Thoracic aorta endothelial cell (primary cell): ENCODE measurements at places on chromosomes 7 and 10. TPM values are rescaled to one million over a fixed set of nuclear protein-coding genes. Genes with fewer than 3 reads are reported as not detected.

UNCX gene
- total RNA-seq = not detected in 2 replicates

CALN1 gene
- not detected in 2 replicates for total RNA-seq

OR2A1 gene
- total RNA-seq = 0.22 TPM in 1 of 2 replicates, not detected in the other

CCL24 gene
- 0.53 TPM in 1 of 2 replicates, not detected in the other for total RNA-seq

GDF2 gene
- total RNA-seq = not detected in 2 replicates

CNNM1 gene
- total RNA-seq = 0.14 TPM in 1 of 2 replicates, not detected in the other

TIMM23B gene
- 18.7 and 19.5 TPM in 2 replicates for total RNA-seq

SDK1 gene
- 0.50 and 1.7 TPM in 2 replicates for total RNA-seq

SEMA3E gene
- under 0.01 and 0.29 TPM in 2 replicates for total RNA-seq

FEZF1 gene
- not detected in 2 replicates for total RNA-seq

SUGCT gene
- total RNA-seq = 1.8 and 2.0 TPM in 2 replicates

AOAH gene
- not detected in 2 replicates for total RNA-seq

FOXI2 gene
- not detected in 2 replicates for total RNA-seq

GNB2 gene
- total RNA-seq = 79.8 and 94.3 TPM in 2 replicates

CHST3 gene
- total RNA-seq = 14.2 and 17.2 TPM in 2 replicates

SPDYE5 gene
- under 0.01 TPM in 1 of 2 replicates, not detected in the other for total RNA-seq

PTPRN2 gene
- total RNA-seq = 0.66 and 1.3 TPM in 2 replicates

SYT15B gene
- under 0.01 TPM in 2 replicates for total RNA-seq

GOLGA7B gene
- total RNA-seq = not detected in 2 replicates

TMEM213 gene
- not detected in 2 replicates for total RNA-seq

ANKRD16 gene
- total RNA-seq = 5.3 and 6.6 TPM in 2 replicates

ARMC10 gene
- total RNA-seq = 40.8 and 44.1 TPM in 2 replicates

HILPDA gene
- total RNA-seq = 12.2 and 12.7 TPM in 2 replicates

KAZALD1 gene
- 2.4 and 2.9 TPM in 2 replicates for total RNA-seq

TUBGCP2 gene
- total RNA-seq = 47.2 and 59.9 TPM in 2 replicates

ZNF727 gene
- 0.07 TPM in 1 of 2 replicates, not detected in the other for total RNA-seq

DKK1 gene
- 196 and 220 TPM in 2 replicates for total RNA-seq

MMP21 gene
- total RNA-seq = 0.13 TPM in 1 of 2 replicates, not detected in the other

IFT22 gene
- total RNA-seq = 21.2 and 21.5 TPM in 2 replicates

ACSM6 gene
- not detected in 2 replicates for total RNA-seq

TBXAS1 gene
- 12.0 and 15.6 TPM in 2 replicates for total RNA-seq

GPR26 gene
- total RNA-seq = not detected in 2 replicates

TMEM184A gene
- total RNA-seq = not detected in 2 replicates

VPS37D gene
- 1.9 and 2.1 TPM in 2 replicates for total RNA-seq

NPC1L1 gene
- total RNA-seq = not detected in 2 replicates

NANOS1 gene
- total RNA-seq = 0.07 and 0.27 TPM in 2 replicates
